ENCODE measurements at places on chromosomes 5 and 9.

DNA sequence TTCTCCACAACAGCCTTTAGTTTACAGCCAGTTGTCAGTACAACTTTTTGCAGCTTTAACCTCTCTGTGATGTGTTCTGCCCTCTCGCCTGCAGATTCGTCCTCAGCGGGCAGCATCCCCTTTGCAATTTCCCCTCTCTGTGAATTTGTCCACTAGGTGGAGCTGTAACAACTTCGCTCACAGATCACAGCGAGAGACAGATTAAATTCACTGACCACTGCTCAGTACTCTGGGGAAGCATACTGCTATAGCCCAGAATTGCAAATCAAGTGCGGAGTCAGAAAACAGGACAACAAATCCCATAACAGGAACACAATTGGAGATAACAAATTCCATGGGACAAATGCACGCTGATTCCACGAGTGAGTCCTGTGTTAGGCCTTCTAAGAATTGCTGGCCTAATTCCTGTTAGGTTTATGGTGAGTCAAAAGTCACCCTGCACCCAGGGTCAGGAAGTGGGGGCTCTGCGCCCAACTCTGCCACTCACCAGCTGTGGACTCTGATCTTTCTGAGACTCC lies 2124.9 kb downstream of the MAT2B start:
- DNase-seq, result peak; percentile 78
- no peak overlapping the region for H3K27ac ChIP-seq
- H3K27me3 ChIP-seq, result no peaks in the 10 kb centered on the region
- H3K36me3 ChIP-seq, result no peaks in the 10 kb centered on the region

GRCh38 chr9:136348691-136349090 lies 14.9 kb downstream of the DNLZ start:
- H3K36me3 ChIP-seq, result no peaks in the 10 kb centered on the region
- H3K27me3 ChIP-seq, result no peaks in the 10 kb centered on the region
- H3K4me3 ChIP-seq, result no peak overlapping the region

DNA sequence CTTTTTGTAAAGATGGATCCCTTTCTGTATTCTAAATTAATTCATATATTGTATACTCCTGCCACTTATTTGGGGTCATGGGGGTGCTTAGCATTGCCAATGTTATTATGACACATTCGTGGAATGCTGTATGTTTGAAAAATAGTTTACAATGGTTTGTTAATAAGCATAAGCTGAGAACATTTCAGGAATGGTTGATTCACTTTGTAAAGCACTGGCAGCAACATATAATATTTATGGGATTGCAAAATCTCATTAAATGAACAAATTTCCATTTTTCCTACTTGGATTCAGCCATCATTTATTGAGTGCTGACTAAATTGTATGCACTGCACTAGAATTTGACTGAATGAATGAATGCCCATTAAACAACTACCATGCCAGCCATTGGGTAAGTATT lies 215.2 kb upstream of the KLF4 start:
- DNase-seq, result no peak
- H3K27ac ChIP-seq, result no peak overlapping the region
- no peak overlapping the region for H3K4me3 ChIP-seq
- no peaks in the 10 kb centered on the region for H3K36me3 ChIP-seq
- H3K27me3 ChIP-seq, result no peaks in the 10 kb centered on the region
- no peaks in the 10 kb centered on the region for H3K4me1 ChIP-seq

DNA sequence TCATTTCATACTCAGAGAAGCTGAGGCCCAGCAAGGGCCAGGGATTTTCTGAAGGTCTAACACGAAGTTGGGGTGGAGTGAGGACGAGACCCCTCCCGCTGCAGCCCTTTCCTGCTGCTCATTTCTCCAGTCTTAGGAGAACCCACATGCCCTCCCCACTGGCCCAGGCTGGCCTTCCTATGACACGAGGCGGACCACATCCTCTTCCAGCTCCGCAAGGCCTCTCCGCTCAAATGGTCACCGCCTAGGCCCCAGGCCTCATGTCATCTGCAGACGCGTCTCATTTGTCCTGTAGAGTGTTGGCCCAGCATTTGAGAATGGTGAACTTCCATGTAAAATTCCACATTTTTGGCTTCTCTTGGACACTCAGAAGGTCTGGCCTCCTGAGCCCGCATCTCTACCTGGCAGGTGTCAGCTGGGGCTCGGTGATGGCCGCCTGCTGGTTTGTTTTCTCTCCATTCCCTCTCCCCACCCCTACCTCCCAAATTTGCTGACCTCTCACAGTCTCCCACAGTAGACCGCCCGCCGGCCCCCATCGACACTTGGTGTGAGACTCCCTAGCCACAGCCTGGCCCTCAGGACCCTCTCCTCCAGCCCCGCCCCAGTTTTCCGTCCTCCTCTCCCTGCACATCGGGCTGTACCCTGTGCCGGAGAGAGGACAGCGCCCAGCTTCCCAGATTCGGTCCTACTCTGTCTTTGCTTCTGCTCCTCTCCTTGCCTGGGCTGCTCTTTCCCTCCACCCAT lies 51.7 kb downstream of the ERGIC1 start:
- H3K4me1 ChIP-seq, result no peaks in the 10 kb centered on the region
- no peak overlapping the region for H3K4me3 ChIP-seq
- no peak overlapping the region for H3K27ac ChIP-seq
- H3K36me3 ChIP-seq, result peaks cover 43% of the 10 kb centered on the region
- DNase-seq, result no peak

- no peaks in the 10 kb centered on the region for H3K36me3 ChIP-seq
- no peak for DNase-seq
- H3K4me3 ChIP-seq, result no peak overlapping the region
- H3K27ac ChIP-seq, result no peak overlapping the region
Measured at GRCh38 chr5:63247651-63248050, 669.0 kb downstream of the LRRC70 start.

DNA sequence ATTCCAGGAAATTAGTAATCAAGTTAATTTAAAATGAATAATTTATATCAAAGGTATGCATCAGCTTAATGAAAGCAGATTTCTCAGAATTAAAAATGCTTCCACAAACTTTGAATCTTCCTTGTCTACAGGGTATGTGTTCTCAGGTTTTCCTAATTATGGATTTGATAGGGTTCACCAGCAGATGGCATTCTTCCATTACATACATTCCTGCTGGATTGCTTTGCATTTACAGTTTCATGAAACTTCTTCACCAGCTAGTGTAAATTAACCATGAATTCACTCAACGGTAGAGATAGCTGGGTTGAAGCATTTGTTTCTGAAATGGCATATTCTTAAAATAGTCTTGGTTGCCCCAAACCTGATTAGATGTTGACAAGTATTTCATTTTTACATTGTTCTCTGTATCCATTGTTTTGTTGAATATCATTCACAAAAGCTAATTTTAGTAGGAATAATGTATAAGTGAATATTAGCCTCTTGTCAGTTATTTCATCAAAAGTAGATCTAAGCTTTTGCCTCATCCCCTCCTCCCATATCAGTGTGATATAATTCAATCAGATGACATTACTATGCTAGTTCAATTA lies 68.7 kb upstream of the WDR41 start:
- no peak overlapping the region for H3K27ac ChIP-seq
- H3K27me3 ChIP-seq, result no peaks in the 10 kb centered on the region
- no peaks in the 10 kb centered on the region for H3K36me3 ChIP-seq
- H3K4me3 ChIP-seq, result no peak overlapping the region
- H3K4me1 ChIP-seq, result no peaks in the 10 kb centered on the region
- DNase-seq, result no peak

- H3K4me3 ChIP-seq, result no peak overlapping the region
- H3K27me3 ChIP-seq, result no peaks in the 10 kb centered on the region
- no peak overlapping the region for H3K27ac ChIP-seq
- no peak for DNase-seq
Measured at GRCh38 chr9:69871118-69871834, 50.7 kb downstream of the CFAP95 start.

GRCh38 chr5:14861123-14861765 lies 10.3 kb downstream of the ANKH start:
- no peaks in the 10 kb centered on the region for H3K4me1 ChIP-seq
- peaks cover 1% of the 10 kb centered on the region for H3K36me3 ChIP-seq
- no peak for DNase-seq

DNA sequence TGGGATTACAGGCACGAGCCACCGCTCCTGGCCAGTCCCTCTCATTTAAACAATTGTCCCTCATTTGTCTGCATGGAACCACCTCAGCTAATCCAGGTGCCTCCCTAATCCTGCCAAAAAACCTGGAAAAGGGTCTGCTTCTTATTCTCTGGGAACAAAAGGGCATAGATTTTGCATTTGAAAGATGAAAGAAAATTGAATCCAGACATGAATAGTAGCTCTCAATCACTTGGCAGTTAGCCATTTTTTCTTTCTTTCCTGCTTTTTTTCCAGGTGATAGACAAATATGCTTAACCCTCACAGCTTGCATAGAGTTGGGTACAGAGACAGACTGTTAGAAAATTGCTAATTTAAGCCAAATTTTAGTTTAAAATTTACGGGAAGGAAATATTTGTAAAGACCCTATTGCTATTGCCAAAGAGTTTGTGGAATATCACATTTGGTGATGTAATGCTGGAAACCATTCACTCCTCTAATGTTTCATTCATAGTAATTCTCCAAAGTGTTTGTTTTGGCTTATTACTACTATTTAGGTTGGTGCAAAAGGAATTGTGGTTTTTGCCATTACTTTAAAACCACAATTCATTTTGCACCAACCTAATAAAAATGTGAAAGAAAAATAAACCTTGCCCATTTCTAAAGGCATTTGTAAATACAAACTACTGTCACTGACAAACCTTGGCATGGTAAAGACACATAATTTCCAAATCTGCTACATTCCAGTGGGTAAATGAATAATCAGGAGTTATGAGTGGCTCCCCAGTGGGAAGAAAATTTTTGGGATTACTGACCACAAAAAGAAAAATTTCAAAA lies 80.5 kb upstream of the JAK2 start:
- no peaks in the 10 kb centered on the region for H3K4me1 ChIP-seq
- H3K27ac ChIP-seq, result no peak overlapping the region
- no peak overlapping the region for H3K4me3 ChIP-seq

DNA sequence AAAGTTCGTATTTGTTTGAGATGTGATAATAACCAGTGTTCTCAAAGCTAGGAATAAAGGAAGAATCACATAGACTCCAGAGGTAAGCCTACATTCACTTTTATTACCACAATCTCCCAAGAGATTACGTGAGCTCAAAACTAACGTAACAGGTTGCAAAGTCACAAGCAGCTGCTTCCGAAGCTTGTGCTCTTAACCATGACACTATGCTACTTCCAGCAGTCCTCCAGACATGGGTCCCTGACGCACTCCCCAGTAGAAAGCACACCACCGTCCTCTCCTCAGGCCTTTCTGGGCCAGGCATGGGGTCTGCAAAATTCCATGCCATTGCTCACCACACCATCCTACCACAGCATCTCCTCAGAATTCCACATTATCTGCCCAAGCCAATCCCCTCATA lies 84.6 kb downstream of the PAX5 start:
- peaks cover 3% of the 10 kb centered on the region for H3K4me1 ChIP-seq
- H3K4me3 ChIP-seq, result no peak overlapping the region
- no peak overlapping the region for H3K27ac ChIP-seq

GRCh38 chr9:129464972-129465833 lies 155.7 kb downstream of the C9orf50 start:
- no peak for DNase-seq
- H3K4me1 ChIP-seq, result no peaks in the 10 kb centered on the region
- H3K27ac ChIP-seq, result no peak overlapping the region
- H3K27me3 ChIP-seq, result no peaks in the 10 kb centered on the region

DNA sequence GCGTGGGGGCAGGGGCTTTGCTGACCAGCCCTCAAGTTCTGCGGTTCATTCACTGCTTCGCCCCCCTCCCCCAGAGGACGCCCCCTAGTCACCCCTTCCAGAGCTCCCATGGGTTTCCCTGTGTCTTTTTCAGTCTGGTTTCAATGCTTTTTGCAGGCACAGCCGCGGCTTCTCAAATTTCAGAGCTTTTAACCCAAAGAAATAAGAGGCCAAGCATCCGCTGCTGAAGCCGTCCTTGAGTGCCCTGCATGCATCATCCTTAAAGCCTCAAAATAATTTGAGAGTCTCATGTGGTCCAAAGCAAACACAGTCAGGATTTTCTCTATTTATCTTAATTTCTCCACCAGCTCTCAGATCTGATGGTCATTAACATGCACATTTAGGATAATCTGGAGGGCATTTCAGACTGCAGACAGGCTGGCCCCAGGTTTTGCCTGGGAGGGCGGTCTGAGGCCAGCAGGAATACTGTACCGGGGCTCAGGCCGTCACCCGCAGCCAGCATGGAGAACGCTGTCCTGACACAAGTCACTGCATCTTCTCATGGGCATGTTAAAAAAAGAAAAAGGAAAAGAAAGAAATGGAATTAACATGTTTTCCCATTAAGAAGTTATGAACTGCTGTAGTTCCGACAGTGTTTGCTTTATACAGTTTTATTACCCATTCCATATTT lies 420.8 kb upstream of the IRX4 start:
- DNase-seq, result peak; percentile 18
- no peaks in the 10 kb centered on the region for H3K36me3 ChIP-seq
- no peaks in the 10 kb centered on the region for H3K27me3 ChIP-seq
- no peaks in the 10 kb centered on the region for H3K4me1 ChIP-seq
- H3K27ac ChIP-seq, result no peak overlapping the region

DNA sequence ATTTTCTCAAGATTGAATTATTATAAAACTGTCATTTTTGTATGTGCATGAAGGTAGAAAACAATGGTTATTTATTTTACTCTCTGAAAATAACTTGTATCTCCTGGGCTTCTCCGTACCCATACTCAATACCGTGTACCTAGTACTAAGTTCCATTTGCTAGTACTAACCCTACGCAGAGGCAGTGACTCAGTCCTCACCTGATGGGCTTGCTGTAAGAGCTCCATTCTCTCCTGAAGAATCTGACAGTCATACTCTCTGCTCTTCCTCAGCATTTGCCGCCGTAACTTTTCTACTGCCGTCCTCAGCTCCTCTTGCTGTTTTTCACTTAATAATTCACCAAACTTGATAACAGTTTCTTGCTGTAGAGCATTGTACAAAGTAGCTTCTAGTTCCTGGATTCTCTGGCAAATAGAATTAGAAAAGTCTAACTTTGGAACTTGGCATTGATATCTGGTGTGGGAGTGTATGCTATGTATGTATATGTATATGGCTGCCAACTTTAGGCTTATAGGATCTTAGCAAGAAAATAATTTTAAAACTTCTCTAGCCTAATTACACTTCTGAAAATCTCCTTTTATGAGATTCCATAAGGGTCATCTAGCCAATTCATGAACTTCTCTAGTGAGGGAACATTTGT lies 108.0 kb upstream of the DPYSL3 start:
- H3K27me3 ChIP-seq, result no peaks in the 10 kb centered on the region
- no peak for DNase-seq
- H3K36me3 ChIP-seq, result peaks cover 30% of the 10 kb centered on the region
- no peaks in the 10 kb centered on the region for H3K4me1 ChIP-seq

DNA sequence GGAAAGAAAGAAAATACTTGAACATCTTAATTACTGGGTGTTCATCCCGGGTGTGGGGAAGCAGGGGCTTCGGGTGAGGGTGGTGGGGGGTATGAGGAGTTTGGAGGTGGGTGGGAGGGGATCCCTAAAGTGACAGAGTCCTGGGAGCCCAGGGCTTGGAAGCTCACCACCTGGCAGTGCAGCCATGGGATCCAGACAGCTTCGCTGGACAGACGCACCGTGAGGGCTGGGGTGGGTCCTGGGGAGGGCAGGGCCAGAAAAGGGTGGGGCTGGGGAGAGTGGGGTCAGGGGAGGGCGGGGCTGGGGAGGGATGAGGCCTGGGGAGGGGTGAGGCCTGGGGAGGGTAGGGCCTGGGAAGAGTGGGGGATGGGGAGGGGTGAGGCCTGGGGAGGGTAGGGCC lies 127.5 kb upstream of the LPCAT1 start:
- DNase-seq, result no peak
- H3K4me3 ChIP-seq, result no peak overlapping the region
- H3K27ac ChIP-seq, result no peak overlapping the region
- H3K27me3 ChIP-seq, result no peaks in the 10 kb centered on the region
- no peaks in the 10 kb centered on the region for H3K36me3 ChIP-seq
- no peaks in the 10 kb centered on the region for H3K4me1 ChIP-seq
